ENCODE measurements at places on chromosomes 7 and 10.
A peak's percentile ranks its signal among the peaks of the same experiment; 100 is the strongest.

DNA sequence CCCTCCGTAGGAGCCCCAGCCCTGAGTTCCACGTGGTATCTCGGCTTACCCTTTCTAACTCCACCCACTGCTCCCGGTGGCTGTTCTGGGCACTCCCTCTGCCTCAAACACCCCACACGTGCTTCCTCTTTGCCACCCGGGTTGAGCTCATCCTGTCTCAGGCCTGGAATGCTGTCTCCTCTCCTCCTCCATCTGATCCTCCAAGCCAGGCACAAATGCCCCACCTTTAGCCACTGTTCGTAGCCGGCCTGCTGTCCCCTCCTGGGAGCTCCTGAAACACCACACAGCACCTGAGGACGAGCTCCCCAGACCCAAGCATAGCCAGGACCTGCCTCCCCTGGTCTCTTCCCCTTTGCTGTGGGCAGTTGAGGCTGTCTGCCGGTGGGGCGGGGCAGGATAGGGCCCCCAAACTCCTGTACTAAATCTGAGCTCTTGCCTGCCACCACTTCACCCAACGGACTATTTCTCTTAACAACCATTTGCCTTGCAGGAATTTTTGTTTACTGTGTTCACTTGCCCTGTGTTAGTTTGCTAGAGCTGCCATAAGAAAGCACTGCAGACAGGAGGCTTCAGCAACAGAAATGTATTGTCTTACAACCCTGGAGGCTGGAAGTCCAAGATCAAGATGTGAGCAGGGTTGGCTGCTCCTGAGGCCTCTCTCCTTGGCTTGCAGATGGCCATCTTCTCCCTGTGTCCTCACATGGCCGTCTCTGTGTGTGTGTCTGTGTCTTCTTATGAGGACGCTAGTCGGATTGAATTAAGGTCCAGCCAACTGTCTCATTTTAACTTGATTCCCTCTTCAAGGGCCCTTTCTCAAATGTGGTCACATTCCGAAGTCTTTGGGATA lies 58.3 kb upstream of the SHH start:
- no peak for DNase-seq

GRCh38 chr7:47601119-47601880 lies 19.4 kb upstream of the TNS3 start:
- DNase-seq, result no peak

DNA sequence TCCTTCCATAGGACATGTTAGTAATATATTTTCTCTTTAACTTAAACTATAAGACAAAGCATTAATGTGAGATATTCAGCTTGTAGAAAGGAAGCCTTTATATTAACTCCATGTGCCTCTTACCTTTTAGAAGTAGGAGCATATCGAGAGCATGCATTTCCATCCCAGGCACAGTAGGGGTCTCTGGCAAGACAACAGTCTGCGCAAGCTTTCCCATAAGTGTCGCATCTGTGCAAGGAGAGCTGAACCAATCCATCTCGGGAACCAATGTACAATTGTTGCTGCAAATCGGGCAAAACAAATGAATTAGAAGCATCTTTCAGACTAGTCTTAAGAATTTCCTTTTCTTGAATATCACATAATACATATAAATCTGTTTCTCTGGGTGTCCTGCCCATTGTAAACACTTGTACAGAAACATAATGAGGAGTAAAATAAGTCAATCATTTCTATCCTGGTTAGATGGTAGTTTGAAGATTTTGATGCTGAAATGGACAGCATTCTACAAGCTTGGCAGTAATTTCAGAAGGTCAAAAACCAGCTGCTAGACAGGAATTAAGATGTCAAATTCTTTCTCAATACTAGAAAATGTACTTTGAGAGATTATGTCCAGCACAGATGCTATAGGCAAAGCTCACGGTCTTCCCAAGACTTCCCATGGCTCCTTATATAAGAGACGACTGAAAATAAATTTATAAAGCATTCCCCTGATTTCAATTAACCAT lies 171.8 kb downstream of the SEMA3D start:
- DNase-seq, result no peak

GRCh38 chr10:95588025-95588424 lies 26.9 kb upstream of the SORBS1 start:
- DNase-seq, result no peak

- no peak for DNase-seq
Measured at GRCh38 chr10:71868192-71868697, 17.2 kb upstream of the PSAP start.

- no peak for DNase-seq
Measured at GRCh38 chr10:97686301-97686961, 610 bp downstream of the AVPI1 start.

DNA sequence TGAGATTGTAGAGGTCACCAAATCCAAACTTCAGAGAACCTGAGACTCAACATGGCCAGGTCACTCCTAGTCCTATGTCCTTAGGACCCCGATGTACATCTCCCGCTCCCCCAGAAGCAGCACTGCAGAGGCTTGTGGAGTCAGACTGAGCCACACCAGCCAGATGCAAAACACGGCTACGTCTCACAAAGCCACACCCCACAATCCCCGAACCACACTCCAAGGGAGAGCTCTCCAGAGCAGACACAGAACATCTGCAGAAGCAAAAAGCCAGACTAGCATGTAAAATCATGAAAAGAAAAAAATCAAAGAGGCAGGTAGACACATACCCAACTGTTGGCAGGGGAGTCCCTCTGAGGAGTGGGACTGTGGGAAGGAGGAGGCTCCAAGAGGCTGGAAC lies 104.9 kb downstream of the CTBP2 start:
- no peak for DNase-seq

DNA sequence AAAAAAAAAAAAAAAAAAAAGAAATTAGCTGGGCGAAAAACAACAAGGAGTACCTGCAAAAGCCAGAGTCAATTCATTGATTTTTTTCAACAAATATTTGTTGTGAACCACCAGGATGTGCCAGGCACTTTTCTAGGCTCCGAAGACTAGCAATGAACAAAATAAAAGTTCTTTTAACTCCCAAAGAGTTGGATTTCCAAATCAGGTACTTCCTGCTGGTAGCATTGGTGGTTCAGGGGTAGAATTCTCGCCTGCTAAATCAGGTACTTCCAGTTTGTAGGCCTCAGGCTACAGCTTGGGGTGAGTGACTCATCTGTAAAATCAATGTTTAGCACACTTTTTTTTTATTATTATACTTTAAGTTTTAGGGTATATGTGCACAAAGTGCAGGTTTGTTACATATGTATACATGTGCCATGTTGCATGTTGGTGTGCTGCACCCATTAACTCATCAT lies 10.9 kb downstream of the PPA1 start:
- DNase-seq, result no peak

DNA sequence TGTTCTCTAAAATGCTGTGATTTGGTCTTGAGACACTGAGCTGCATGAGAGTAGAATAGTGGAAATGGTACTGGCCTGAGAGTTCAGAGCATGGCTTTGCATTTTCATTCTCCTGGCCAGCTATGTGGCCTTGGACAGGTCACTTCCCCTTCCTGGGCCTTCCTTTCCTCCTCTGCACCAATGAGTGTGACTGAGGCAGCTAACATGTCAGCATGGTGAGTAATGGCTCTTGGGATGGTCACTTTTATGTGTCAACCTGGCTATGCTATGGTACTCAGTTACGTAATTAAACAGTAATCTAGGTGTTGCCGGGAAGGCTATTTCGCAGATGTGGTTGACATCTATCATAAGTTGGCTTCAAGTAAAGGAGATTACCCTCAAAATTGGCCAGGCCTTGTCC lies 109.3 kb downstream of the RTKN2 start:
- DNase-seq, result no peak

- no peak for DNase-seq
Measured at GRCh38 chr7:25965405-25966123, 186.4 kb upstream of the NFE2L3 start.

- DNase-seq, result no peak
Measured at GRCh38 chr10:123741146-123741545, 75.0 kb downstream of the GPR26 start.

DNA sequence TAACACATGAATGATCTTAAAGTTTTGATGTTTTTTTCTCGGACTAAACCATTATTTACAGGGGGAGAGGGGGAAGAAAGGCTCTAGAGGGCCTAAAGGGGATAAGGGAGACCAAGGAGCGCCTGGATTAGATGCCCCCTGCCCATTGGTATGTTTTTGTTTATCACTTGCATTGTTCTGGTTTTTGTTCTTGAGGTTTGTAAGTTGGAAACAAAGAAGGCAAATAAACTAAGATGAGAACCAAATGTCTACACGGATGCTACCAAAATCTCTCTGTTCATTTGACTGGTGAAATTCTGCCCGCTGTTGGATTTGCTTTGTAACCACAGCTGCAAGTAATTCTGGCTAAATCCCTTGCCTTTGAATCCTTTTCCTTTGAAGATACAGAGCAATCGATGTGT lies 99.8 kb upstream of the MACROH2A2 start:
- DNase-seq, result no peak

- no peak for DNase-seq
Measured at GRCh38 chr7:74498996-74499834, 45.5 kb downstream of the GTF2IRD1 start.

DNA sequence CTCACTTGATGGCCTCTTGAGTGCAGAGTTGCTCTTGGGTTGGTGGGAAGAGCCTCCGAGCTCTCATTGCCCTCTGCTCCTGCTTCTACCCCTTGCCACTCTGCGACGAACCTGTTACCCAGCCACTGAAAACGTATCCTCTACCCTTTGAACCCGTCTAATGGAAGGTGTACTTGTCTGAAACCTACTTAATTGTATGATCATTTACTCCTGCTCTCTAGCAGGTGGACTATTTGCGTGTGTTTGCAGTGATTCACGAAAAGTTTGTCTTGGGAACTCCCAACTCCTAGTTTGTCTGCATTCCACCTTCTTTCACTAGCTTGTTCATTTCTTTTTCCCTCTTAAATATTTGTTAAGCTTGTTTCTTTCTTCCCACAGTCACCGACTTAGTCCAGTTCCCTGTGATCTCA lies 503 bp downstream of the CROT start:
- DNase-seq, result no peak

DNA sequence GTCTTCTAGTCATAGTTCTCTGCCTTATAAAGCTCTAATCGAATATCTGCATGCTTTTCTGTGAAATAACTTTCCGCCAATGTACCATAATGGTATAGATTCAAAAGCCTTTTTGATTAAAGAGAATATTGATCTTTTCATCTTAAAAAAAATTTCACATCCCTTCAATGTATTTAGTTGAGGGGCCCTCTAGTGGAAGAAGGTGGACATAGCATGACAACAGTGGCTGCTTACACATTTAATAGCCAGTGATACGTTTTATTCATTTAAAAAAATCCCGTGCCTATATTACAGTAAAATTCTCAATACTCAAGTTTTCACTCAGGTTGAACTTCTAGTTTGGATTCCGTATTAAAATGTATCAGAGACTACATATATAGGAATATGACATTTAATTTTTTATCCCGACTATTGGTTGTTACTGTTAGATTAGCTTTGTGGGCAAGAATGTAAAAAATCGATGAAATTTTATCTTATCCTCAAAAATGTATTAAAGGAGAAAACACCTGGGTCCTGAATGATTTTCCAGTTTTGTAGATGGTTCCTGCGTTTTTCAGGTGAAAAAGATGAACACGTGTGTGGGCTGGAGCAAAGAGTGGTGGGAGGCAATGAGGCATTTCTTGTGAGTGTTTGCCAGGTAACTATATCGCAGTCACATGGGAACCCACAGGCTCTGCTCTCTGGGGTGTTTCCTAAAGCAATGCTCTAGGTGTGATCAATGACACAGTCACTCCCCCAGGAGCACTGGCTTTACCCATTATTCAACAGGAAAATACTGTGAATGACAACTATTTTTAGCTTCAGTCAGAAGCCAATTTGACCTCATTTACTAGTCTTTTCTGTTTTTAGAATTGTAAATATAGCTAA lies 24.1 kb upstream of the PNLIP start:
- DNase-seq, result no peak

GRCh38 chr10:86439544-86439943 lies 72.9 kb upstream of the GRID1 start:
- DNase-seq, result no peak

DNA sequence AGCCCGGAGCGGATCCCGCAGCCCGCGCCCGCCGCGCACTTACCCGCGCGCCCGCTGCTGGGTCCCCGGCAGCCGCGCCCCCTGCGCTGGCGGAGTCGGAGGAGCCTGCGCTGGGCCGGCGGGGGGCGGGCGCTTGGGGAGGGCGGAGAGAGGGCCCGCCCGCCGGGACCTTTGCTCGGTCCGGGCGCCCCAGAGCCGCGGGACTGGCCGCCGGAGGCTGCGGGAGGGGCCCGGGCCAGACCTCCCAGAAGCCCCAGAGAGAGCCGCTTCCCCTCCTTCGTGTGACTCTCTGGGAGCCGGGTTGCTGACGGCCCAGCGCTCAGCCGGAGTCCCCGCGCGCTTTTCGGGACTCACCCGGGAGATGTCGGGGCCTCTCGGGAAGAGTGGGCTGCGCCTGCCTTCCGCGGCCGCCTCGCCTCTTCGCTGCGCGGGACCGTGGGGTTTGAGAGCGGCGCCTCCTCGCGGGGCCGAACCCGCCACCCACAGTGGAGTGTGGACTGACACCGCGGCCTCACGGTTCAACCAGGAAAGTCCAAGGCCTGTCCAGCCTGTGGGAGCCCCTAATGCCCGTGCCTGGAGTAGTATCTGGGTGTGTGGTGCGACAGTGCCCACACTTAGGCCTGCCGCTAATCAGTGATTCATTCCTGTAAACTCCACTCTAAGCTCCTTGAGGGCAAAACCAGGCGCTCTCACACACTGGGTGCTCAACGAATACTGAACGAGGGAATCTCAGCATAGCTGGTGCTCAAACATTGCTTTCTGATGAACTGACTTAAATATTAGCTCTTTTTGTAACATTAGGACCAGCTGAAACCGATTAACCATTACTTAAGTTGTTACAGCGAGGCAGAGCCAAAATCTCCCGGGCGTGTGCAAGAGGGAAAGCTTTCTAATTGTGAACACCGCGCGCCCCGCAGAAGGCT lies at the start of gene GSDME:
GSDME (minus strand) TSS at position 112 of the 923 bp plus-strand sequence. CDS start 7,690 bp downstream, outside the sequence.
- DNase-seq, result peak; percentile 3

- no peak for DNase-seq
Measured at GRCh38 chr7:71829515-71829914, 582.6 kb downstream of the CALN1 start.

- no peak for DNase-seq
Measured at GRCh38 chr7:29003703-29004102, 45.6 kb upstream of the TRIL start.

GRCh38 chr10:112168733-112169132 lies 14.8 kb downstream of the GPAM start:
- no peak for DNase-seq

DNA sequence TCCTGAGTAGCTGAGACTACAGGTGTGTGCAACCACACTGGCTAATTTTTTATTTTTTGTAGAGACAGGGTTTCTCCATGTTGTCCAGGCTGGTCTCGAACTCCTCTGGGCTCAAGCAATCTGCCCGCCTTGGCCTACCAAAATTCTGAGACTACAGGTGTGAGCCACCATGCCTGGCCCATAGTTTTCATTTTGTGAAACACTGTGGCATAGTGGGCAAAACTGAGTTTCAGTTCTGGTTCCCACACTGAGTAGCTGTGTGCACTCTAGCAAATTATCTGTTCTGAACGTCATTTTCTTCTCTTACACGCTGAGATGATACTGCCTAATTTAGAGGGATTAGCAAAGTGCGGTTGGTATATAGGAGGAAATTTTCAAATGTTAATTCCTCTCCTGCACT lies 13.5 kb downstream of the ATP5MK start:
- no peak for DNase-seq
